ENCODE measurements at places on chromosomes 3 and 15.

DNA sequence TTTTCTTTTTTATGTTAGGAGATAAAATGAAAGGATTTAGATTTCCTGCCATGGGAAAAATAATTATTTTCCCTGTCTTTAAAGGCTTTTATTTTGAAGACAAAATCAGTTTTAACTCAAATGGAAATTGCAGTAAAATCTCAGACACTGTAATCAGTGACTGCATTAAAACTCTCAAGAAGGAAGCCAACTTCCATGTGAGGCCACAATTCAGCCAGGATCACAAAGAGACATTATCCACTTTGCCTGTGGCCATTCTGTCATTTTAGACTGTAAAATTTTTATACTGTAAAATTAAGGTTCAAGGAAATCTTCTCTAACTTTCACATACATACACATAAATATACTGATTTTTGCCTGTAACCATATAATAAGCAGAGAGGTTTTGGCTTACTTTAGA is 304.0 kb downstream of the TIGIT start:
- no peak for DNase-seq

GRCh38 chr15:67150023-67150860 is 84.8 kb downstream of the SMAD3 start:
- peak; percentile 74 for DNase-seq

GRCh38 chr15:41102854-41103253 is 13.2 kb downstream of the INO80 start:
- no peak for DNase-seq

GRCh38 chr3:71341721-71342120 is 241.8 kb downstream of the FOXP1 start:
- no peak for DNase-seq

DNA sequence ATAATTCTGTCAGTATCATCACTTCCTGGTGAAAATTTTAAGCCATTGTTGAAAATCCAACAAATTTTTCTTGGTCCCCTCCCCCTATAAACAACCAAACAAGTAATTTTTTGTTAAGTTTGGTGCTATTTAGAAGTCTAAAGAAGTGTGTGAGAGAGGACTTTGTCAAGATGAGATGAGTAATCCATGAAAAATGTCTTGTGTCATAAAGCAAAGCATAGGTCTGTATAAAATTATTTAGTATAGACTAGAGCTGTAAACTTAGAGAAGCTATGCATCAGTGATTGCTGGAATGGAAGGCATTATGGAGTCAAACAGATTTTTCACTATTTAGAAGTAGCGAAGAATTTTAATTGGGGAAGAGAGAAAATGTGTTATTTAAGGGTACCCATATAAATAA is 31.4 kb downstream of the MAPK6 start:
- no peak for DNase-seq

- no peak for DNase-seq
Observed at GRCh38 chr3:195932418-195933043, 24.2 kb upstream of the TNK2 start.

- DNase-seq, result no peak
Observed at GRCh38 chr3:67031986-67032385, 33.9 kb downstream of the KBTBD8 start.

GRCh38 chr15:81752974-81753373 is 292.8 kb downstream of the MEX3B start:
- DNase-seq, result no peak

DNA sequence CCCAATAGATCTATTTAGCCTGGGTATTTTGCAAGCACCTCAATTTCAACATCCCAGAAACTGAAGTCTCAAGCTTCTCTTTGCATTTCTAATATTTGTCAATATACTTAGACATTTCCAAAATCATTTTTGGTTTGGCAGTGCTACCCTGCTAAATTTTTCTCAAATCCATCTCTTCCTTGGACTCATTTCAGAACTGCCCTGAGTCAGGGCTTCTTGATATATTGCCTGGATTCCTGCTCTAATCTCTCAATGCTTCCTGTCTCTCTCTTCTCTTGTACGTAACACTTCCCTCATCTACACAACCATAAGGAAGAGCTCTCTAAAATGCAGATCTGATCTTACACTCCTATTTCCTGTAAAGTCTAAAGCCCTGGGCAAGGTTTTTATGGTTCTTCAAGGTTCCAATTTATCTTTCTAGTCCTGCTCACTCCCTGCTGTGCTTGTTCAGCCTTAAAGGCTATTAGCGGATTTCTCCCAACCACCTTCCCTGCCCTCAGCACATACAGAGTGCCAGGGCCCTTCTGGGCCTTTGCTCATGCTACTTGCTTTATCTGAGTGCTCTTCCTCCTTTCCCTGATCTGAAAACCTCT is 53.0 kb upstream of the MME start:
- no peak for DNase-seq

GRCh38 chr3:23275814-23276213 is 72.7 kb downstream of the UBE2E2 start:
- DNase-seq, result no peak

DNA sequence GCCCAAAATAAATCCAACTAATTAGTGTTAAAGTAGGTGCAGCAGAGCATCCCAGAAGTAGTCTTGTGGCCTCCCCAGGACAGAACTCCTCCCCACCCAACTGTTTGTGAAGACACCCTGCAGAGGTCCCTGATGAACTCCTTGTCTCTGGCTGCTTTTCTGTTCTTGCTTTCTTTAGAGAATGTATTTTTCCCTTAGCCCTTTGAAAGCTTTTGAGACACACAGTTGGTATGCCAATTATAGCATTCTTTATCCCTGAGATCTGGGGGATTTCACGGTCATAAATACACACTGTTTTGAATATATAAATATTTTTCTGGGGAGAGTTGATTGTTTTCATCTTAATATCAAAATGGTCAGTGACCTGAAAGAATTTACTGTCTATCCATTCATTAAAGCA is 9.8 kb downstream of the TFG start:
- DNase-seq, result no peak

GRCh38 chr3:62368705-62369475 is 4.5 kb downstream of the FEZF2 start:
- peak; percentile 21 for DNase-seq

- DNase-seq, result no peak
Observed at GRCh38 chr3:131323014-131323413, 58.6 kb upstream of the NUDT16 start.

- DNase-seq, result no peak
Observed at GRCh38 chr3:10845001-10845761, 29.2 kb downstream of the SLC6A11 start.

DNA sequence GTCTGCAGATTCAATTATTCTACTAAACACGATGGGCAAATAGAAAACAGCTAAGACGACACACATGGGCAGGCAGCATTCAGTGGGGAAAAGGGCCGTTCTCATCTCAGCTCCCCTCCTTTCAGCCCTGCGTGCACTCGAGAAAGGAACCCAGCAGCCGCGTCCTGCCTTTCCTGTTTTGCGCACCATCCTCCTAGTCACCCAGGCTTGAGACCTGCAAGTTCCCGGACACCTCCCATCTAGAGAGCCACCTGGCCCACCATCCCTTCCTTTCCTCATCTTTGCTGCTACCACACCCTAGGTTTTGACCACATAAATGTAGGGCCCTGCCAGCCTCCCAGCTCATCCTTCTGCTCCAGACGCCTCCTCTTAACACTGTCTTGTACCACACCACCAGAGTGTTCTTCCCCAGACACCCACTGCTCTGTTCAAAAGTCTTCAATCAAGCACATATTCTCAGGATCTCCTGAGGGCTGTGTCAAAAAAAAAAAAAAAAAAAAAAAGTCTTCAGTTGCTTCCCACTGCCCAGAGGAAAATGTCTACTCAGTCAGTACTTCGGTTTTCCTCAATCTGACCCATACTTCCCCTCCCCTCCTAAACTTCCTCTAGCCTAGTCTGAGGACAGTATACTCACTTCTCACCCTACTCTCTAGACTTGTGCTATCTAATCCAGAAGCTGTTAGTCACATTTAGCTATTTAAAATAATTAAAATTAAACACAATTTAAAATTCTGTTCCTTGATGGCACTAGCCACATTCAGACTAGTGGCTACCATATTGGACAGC is 182.0 kb downstream of the STT3B start:
- DNase-seq, result no peak

- peak; percentile 89 for DNase-seq
Observed at GRCh38 chr3:49839193-49839809, 17.1 kb downstream of the TRAIP start.

DNA sequence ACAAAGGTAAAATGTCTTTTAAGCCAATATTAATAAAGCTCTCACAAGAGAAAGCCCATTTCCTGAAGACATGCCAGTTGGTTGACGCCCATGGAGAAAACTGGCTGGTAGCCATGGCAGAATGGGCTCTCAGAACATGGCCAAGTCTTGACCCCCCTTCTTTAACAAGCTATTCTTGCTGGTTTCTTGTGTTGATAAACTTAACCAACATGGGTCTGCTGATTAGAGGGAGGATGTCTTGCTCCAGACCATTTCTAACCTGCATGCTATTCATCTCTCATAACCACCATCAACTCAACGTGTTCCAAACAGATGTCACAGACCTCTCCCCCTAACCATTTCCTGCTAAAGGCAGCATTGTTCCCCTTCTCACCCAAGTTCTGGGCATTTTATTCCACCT is 25.7 kb downstream of the NTRK3 start:
- no peak for DNase-seq

- DNase-seq, result no peak
Observed at GRCh38 chr3:5250467-5251195, 63.1 kb downstream of the EDEM1 start.

DNA sequence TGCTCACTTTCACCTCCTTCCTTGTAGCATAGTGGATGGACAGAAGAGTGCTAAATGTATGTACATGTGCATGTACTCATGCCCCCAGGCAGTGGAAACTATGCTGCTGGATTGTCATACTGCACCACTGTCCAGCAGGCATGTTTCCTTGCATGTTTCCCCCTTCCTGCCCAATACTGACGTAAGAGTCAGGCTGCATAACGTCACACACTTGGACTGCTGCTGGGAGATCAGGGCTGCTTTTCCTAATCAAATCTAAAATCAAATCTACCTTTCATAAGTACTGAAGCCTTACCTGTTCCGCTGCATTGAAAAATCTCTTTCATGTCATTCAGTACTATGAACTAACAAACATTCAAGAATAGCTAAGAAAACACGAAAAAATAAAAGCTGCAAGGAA is 67.9 kb upstream of the ROBO1 start:
- DNase-seq, result no peak

DNA sequence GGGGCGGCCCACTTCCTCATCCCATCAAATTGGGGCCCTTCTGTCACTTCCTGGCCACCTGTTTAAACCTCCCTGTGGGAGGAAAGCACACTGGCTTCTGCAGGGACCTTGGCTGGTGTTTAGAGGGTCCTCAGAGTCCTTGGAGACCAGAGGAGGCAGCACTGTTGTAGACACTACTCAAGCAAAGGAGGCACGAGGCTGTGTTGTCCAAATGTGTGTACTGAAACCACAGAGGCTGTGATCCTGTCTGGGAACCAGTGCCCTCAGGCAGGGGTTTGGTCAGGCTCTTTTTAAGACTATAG is 12.4 kb upstream of the SEC13 start:
- DNase-seq, result no peak

DNA sequence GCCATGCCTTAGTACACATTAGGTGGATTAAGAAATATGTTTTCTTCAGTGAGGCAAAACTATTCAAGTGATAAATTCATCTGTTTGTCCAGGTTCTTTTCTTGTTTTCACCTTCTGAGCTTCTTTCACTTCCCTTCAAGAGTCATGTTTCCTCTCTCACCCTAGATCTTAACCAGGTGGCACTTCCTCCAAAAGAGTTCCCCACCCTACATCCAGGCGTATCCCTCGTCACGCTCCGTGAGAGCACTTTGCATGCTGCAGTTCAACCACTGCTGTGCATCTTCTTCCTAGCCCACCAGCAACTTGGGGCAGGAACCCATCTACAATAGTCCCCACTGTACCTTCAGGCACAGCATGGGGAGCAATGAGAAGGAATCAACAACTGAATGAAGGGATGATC is 28.9 kb downstream of the OSBPL10 start:
- no peak for DNase-seq

DNA sequence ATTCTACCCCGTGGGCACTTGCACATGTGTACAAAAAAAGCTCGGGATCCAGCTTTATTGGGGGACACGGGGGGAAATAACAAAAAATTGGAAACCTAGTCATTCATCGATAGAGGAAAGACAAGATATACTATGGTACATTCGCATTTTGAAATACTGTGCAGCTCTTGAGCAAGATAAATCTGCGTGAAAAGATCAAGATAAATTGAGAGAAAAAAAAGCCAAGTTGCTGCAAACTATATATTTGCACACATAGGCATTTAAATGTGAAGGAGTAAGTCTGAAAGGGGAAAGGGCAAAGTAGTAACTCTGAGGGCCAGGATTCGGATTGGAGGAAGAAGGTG is 620 bp upstream of the UBR1 start:
- DNase-seq, result no peak

- DNase-seq, result no peak
Observed at GRCh38 chr3:171236265-171237008, 209.9 kb upstream of the SLC2A2 start.

DNA sequence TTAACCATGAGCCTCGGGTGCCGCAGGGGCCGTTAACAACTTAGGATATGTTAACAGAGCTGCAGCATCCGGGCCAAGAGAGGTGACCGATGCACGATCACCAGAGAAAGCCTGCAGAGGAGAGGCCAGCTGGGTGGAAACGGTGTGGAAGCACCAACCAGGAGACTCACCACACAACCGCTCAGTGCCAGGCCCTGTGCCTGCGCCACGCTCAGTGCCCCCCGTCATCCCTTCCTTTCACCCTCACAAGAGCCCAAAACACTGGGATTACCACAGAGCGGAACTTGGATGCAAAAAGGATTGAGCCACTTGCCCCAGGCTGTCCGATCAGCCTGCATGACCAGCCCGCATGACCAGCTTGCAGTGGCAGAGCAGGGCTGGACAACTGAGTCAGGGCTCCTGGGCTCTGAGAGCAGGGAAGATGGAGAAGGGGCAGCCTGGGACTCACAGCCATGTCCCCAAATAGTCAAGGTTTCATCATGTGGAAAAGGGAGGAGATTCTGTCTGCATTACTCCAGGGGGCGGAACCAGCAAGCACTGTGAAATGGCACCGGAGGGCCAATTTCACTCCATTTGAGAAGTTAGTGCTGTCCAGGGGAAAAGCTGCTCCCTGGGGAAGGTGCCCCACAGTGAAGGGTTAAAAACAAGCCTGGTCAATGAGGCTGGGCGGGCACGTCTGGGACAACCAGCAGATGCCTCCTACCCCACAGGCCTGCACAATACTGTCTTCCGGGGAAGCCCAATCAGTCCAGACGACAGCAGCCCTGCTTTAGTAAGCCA is 156.8 kb downstream of the ATP10A start:
- no peak for DNase-seq

DNA sequence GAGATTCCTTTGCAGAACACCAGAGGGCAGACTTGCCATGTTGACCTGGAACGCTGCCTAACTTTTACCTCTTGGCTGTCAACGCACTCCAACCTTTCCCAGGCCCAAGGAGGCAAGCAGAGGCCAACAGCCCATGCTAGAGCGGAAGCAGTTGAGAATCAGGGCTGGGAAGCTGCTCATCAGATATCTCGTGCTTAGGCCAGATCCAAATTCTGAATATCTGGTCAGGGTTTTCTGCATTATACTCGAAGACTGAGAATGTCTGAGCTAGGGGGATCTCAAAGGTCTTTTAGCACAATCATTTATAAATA is 2.5 kb downstream of the XIRP1 start:
- peak; percentile 72 for DNase-seq

- no peak for DNase-seq
Observed at GRCh38 chr15:92724144-92724543, 68.6 kb upstream of the FAM174B start.
